ENCODE measurements at places on chromosomes 11 and 22.

- no peak for DNase-seq
These were observed 16.8 kb downstream of the RCN1 start for GRCh38 chr11:32107647-32108046.

- no peak for DNase-seq
These were observed 1.1 kb downstream of the FXYD2 start for GRCh38 chr11:117823294-117823945.

GRCh38 chr11:19579957-19580356 lies 132.7 kb upstream of the NAV2 start:
- no peak for DNase-seq

- DNase-seq = no peak
These were observed 23.9 kb upstream of the RBM4B start for GRCh38 chr11:66701432-66702240.

DNA sequence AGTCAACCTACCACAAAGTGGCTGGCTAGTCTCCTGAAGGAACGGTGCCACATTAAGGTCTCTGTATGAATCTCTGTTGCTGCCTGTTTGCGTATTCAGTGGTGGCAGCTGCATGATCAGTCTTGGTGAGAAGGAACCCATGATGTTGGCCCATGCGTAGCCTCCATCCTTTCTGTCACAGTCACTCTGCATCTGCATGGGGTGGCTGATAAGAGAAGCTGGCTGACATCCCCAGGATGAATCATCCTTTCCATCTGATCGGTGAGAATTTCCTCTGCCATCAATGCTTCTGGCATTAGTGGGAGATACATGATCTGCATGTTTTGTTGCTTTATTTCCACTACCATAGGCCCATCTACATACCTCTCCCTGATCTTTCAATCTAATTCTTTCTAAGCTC lies 199.0 kb upstream of the NECTIN1 start:
- no peak for DNase-seq

- DNase-seq = no peak
These were observed 5.7 kb downstream of the TMPRSS6 start for GRCh38 chr22:37103656-37104452.

DNA sequence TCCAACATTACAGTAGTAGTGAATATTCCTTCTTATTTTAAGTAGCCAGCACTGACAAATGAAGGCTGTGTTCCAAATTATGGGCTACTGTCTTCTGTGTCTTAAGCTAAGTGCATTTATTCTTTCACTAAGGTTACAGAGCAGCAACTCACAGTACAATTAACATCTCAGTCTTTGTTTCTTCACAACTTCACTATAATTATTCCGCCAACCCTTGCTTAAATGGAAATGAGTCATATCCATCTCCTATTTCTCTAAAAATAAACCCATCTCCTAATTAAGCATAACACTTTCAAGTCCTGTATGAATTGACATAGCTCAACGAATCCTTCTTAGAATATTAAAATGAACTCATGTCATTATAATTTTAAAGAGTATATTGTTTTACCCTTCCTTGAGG lies 6.7 kb downstream of the ETS1 start:
- peak; percentile 28 for DNase-seq

GRCh38 chr22:38401336-38402084 lies 53.5 kb downstream of the KCNJ4 start:
- peak; percentile 78 for DNase-seq

DNA sequence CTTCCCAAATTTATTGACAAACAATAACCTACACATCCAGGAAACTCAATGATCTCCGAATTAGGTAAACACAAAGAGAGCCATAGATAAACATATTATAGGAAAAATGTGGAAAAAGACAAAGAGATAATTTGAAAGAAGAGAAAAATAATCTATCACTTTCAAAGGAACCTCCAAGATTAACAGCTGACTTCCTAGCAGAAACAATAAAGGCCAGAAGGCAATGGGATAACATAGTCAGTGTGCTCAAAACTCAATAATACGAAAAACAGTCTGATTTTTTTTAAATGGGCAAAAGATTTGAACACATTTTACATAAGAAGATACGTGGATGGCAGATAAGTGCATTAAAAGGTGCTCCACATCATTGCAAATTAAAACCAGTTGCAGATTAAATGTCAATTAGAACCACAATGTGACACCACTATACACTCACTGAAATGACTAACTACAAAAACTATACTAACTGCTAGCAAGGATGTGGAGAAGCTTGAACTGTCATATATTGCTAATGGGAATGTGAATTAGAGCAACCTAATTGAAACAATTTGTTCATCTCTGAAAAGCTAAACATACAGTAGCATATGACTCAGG lies 300.4 kb downstream of the TMEM135 start:
- DNase-seq = no peak

DNA sequence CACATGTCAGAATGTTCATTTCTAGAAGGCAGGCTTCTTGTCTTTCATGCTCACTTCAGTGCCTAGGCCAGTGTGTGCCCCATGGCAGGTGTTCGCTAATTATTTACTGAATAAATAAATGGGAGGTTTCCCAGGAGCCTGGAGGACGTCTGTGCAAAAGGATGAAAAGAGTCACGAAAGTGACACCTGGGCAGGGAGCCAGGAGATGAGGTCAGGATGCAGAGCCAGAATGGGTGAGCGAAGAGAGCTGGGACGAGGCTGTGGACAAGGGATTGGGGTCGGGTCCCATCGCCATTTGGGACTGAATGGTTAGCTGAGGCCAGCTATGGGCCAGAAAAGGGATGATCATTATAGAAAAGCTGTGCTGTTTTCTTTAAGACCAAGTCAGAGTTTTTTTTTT lies 560.4 kb downstream of the TBC1D22A start:
- peak; percentile 24 for DNase-seq

- DNase-seq = no peak
These were observed 32.7 kb downstream of the BRSK2 start for GRCh38 chr11:1422481-1422880.

GRCh38 chr11:19512618-19513017 lies 200.0 kb upstream of the NAV2 start:
- no peak for DNase-seq

DNA sequence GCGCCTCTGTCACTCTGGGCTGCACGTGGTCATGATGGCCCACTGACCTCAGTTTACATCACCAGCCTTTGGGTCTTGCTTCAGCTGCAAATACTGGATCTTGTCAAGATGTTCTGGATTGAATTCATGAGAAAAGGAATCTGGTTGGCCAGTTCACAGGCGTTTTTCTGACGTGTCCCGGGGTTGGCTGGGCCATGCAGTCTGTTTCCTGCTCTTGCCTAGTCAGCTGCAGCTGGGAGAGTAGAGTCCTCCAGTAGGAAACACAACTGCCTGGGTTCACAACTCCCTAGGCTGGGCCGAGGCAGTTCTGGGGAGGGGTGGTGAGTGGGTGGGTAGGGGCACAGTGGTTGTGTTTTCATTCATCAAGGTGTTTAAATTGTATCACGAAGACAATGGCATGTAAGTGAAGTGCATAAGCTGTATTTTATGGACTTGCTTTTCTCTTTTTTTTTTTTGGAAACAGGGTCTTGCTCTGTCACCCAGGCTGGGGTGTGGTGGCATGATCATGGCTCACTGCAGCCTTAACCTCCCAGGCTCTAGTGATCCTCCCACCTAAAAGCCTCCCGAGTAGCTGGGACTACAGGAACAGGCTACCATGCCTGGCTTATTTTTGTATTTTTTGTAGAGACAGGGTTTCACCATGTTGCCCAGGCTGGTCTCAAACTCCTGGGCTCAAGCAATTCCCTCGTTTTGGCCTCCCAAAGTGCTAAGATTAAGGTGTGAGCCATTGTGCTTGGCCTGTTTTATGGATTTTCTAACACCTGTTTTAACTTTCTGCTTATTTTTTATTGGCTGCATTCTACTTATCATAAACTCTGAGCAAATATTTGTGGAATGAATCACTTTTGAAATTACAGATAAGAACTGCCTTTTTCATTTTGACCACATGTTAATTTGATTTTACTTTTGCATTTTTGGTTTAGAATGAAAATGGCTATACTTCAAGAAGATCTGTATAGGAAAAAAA lies 54.0 kb upstream of the PITPNB start:
- no peak for DNase-seq

GRCh38 chr11:67033661-67034166 lies 10.8 kb downstream of the SYT12 start:
- DNase-seq = no peak

DNA sequence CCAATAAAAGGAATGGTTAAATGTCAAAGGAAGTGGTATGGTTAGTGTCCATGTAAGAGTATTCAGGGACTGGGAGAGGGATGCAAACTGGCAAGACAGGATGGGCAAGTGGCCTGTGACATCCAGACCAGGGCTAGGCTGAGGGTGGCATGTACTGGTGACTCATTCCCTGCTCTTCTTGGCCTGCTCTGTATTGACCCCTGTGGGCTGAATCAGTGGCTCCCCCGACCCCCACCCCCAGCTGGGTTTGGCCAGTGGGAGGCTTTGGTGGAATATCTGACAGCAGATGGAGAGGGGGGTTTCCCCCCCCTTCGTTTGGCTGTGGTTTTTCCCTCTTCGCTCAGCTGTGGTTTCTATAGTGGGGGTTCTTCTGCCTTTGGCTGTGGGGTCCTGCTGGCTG lies 87.7 kb downstream of the CSNK2A3 start:
- DNase-seq = no peak

GRCh38 chr11:119361941-119362725 lies 15.6 kb upstream of the MFRP start:
- DNase-seq = no peak

DNA sequence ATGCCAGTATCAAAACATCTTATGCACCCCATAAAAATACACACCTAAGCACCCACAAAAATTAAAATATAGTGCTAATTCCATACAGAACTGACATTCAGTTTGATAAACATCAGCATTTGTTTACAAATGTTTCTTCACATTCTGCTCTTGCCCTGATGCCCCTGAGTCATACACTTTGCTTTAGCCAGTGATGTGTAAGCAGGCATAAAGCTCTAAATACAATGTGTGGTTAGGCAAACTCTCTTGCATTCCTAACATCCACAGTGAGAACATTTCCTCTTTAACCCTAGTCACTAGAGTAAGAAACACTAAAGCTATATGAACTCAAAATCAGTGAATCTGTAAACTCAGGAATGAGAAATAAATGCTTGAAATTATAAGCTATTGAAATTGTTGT lies 1060.7 kb downstream of the FAM181B start:
- no peak for DNase-seq

DNA sequence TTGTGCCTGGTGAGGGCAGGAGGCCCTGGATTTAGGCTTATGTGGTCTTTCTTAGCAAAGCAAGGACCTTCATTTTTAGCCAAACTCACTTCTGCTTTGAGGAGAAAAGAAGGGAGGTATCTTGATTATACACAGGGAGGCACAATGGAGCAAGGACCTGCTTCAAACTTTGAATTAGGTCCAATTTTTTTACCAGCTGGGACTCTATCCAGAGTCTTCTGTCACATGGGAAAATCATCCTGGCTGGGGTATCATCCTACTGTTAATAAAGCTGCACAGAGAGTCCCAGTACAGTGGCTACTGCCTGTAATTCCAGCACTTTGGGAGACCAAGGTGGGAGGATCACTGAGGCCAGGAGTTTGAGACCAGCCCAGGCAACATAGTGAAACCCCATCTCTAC lies 87.8 kb downstream of the CWC15 start:
- no peak for DNase-seq

Measured in COR-L47 (cell line).